Vagina (tissue), 2 donors: ENCODE measurements at places on chromosomes 3 and 15.

GRCh38 chr3:197171481-197172067, 126.8 kb downstream of the DLG1 start:
- no peak for DNase-seq

- no peak for DNase-seq
Observed at GRCh38 chr15:83516935-83517334, 69.8 kb downstream of the SH3GL3 start.

- no peak for DNase-seq
Observed at GRCh38 chr3:51353691-51354090, 31.4 kb upstream of the MANF start.

GRCh38 chr15:66095871-66096687, 157.5 kb downstream of the MEGF11 start:
- no peak for DNase-seq

GRCh38 chr15:78837543-78837942, 26.3 kb upstream of the ADAMTS7 start:
- DNase-seq, result no peak

GRCh38 chr3:65678516-65678915, 360.2 kb downstream of the MAGI1 start:
- no peak for DNase-seq

GRCh38 chr3:196708467-196708866, 3.6 kb downstream of the CEP19 start:
- no peak for DNase-seq

GRCh38 chr15:69604072-69604411, 151.4 kb downstream of the RPLP1 start:
- DNase-seq, result no peak

GRCh38 chr3:189455641-189456417, 175.4 kb upstream of the TP63 start:
- DNase-seq, result no peak

DNA sequence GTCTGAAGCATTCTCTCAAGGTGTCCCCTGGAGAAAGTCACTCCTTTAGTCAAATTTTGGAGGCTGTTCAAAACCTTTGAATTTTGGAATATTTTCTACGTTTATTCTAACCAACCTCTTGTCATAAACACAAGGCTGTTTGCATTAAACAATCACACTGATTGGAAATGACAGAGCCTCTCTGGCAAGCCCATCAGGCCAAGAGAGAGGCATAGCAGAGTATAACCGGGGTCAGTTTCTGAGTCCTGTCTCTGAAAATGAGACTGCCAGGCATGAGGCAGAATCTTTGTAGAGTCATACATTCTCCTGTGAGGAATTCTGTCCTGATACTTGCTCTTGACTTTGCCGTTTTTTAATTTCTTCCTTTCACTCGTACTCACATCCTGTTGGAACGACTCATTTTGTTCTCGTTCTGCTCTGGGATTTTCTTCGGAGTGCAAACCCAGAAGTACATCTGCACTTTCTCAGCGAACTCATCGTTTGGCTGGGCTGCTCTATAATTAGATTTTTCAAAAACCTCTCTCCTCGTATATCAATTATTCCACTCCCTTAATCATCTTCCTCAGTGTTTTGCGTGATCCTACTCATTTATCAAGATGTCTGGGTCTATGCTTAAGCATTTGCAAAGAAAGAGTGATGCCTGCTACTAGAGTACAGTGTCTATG, 114.2 kb downstream of the AGBL1 start:
- DNase-seq, result no peak
